ENCODE measurements at places on chromosomes 6 and 20.

DNA sequence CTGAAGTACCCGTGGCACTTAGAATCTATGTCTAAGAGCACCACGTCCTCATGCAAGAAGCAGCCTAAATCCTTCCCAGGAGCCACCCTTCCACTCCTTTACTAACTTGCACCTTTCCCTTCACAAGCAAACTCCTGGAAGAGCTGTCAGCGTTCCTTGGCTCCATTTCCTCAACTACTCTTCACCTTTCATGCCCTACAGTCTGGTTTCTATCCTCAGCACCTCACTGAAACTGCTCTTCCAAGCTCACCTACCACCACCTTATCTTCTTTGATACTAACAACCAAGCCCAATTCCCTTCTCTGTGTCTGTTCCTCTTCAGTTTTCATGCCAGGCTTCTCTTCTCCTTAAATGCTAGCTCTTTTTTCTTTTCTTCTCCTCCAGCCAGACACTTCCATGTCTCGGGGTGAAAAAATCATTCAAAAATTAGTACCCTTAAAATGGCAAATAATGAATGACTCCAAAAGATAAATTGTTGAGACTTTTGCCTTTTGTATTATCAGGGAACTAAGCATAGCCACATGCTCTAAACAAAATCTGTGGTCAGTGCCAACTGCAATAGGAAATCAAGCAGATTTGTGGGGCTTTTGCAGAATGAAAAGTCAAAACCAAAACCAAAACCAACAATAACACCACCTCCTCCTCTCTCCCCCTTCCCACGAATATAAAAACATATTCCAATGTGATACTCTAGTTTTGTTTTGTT, 149.6 kb upstream of the KCNK16 start:
- no peak for DNase-seq

DNA sequence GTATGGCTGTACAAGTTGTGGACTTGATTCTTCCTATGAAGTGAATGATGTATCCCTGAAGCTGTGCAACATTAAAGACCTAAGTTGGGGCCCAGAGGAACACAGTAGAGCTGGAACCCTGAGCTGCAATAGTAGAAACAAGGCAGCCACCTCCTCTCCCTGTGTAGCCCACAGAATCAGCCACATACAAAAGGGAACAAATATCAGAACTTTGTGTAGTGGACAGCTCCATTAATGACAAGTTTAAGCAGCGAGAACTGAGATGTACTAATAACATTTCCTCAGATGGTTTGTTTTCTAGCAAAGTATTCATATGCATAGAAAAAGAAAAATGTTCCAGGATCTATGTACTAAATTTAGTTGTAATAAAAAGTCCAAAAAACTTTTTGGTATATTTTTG, 19.2 kb downstream of the PHACTR1 start:
- no peak for DNase-seq

- DNase-seq = no peak
Measured at GRCh38 chr20:62052842-62053464, 12.7 kb downstream of the TAF4 start.

GRCh38 chr6:9581155-9581554, 833.7 kb downstream of the TFAP2A start:
- DNase-seq = no peak

DNA sequence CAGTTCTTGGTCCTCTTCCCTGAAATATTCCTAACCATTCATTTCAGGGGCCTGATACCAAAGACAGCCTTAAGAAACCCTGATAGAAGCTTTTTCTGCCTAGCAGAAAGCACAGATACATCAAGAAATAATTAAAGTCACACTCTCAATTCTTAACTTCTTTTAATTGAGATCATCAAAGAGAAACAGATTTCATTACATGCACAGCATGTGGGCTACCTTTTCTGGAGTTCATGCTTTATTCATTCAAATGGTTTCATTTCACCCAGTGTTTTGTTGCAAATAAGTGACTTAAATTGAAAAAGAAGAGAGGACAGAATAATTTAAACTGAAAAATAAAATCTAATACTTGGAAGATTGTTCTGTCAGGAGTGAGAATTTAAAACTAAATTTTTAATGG, 192.6 kb upstream of the GGTLC1 start:
- no peak for DNase-seq

- DNase-seq = no peak
Measured at GRCh38 chr6:44022296-44022661, 105.0 kb downstream of the MRPL14 start.

DNA sequence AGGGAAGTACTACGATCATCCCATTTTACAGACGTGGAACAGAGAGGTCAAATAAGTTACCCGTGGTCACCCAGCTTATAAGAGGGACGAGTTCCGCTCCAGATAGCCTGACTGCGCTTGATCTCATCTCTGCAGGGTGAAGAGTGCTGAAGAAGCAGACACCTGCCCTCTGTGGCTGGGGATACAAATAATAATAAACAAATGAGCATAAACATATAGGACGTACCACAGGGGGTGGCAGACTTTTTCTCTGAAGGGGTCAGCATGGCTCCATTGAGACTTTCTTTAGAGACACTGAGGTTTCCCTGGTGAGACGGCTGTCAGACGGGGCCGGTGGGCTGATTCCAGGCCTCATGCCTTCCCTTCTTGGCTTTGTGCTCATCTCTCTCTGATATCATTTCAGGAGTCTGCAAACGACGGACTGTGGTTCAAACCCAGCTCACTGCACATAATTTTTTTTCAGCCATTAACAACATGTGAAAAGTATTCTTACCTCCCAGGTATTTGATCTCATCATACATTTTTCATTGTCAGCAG, 47.1 kb downstream of the IRF4 start:
- no peak for DNase-seq

GRCh38 chr6:66396549-66396948, 689.5 kb upstream of the EYS start:
- no peak for DNase-seq

DNA sequence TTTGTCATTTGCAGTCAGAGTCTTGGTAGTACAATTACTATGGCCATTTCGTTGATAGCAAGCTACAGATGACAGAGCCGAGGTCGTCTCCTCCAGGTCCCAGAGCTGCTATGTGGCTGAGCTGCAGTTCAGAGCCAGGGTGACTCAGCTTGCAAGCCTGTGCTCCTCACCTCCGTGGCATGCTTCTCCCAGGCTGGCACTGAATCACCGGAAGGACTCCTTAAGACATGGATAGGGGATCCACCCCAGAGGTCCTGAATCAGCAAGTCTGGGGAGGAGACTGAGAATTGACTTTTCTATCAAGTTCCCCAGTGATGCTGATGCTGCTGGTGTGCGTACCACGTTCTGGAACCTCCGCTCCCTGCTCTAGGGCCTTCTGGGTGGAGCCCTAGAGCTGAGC, 291.2 kb downstream of the CDH26 start:
- DNase-seq = no peak

- DNase-seq = no peak
Measured at GRCh38 chr6:33217681-33218080, 9.4 kb downstream of the RING1 start.

- DNase-seq = no peak
Measured at GRCh38 chr6:21811484-21811883, 217.9 kb downstream of the SOX4 start.

DNA sequence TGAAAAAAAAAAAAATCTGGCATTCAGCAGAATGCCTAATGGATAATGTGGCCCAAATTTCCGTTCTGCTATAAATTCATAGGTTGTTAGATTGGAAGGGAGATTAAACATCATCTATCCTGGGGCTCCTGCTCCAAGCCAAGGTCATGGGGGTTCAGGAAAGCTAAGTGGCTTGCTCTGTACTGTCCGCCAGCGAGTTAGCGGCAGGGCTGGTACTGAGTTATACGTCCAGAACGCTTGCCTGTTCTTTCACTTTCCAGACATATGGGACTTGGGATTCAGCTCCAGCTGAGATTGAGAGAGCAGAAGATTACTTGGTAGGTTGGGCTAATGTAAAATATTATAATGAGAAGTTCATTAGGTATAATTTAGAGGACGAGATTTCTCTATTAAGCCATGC, 858 bp downstream of the RWDD1 start:
- no peak for DNase-seq

DNA sequence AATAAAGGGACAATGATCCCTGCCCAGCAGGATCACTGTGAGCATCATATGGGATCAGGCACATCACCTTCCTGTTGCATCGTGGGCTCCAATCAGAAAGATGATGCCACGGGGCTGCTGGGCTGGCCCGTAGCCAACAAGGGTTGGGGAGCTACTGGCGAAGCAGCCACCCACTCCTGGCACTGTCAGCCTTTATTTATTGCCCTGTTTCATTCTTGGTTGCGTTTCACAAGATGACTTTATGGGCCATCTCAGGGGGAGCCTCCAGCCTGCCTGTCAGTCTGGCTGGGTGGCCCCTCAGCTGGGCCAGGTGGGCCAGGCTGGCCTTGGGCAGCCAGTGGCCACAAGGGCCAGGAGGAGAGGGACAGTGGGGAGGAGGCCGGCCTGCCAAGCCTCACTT, 17.3 kb downstream of the VSTM2L start:
- no peak for DNase-seq

GRCh38 chr20:51388756-51389542, 153.6 kb downstream of the NFATC2 start:
- no peak for DNase-seq

Data from thoracic aorta (tissue), 2 donors.